ENCODE measurements at places on chromosomes 3 and 15.

GRCh38 chr15:100109486-100110035 is 232.2 kb downstream of the ADAMTS17 start:
- DNase-seq: no peak

DNA sequence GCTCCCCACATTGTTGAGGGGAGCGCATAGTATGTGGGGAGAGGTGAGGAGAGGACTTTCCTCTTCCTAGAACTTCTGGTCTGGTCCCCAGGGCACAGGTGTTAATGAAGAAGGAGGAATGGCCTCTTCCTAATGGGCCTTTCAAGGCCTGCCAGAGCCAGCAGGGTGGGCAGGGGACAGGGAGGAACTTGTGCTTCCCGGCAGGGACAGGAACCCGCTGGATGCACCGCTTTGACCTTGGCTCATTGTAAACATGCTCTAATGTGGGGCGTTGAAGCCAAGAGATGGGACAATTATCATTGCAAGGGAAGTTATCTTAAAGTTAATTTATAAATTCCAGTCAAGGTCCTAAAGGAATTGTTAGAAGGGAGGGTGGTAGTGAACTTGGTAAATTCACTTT is 21.0 kb upstream of the CHRNB4 start:
- no peak for DNase-seq

DNA sequence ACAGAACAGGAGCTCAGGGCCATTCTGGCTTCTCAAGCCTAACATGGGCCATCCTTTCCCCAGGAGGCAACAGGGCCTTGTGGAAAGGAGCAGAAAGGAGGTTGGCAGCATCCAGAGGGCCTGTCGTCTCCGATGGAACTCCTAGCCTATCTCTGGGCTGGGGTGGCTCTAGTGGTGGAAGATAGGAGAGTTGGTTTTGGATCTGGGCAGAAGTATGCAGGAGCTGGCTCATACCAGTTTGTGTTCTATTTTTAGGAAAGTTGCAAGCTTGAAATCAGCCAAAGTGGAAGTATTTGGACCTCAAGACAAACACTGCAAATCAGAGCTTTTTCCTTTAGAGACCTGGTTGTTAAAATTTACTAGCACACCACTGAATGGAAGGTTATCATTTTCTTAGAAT is 35.4 kb upstream of the XCR1 start:
- no peak for DNase-seq

DNA sequence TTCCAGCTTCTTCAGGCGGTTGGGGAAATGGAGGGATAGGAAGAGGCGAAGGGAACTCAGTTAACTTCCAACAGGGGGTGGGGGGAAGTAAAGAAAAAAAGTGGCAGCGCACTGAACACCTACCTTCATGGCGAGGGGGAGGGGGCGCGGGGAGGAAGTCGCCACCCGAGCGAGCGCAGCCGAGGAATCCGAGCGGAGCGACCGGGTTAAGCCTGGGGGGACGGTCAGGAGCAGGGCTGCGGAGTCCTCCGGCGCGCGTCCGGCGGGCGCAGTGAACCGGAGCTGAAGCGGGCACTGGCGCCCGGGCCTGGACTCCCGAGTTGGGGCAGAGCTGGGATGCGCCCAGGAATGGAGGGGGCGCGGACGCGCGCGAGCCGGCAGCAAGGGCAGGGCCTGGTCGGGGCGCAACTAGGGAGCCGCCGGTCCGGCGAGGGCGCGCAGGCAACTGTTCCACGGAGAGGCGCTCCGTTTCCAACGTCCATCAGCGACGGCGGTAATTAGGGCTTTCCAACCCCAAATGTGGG is at the start of gene WNT5A:
Gene WNT5A (minus strand): TSS at position 450 of the 524 bp plus-strand sequence. CDS start 321 bp downstream, at position 129.
- no peak for DNase-seq

GRCh38 chr3:32095431-32095830 is 11.0 kb upstream of the GPD1L start:
- no peak for DNase-seq

DNA sequence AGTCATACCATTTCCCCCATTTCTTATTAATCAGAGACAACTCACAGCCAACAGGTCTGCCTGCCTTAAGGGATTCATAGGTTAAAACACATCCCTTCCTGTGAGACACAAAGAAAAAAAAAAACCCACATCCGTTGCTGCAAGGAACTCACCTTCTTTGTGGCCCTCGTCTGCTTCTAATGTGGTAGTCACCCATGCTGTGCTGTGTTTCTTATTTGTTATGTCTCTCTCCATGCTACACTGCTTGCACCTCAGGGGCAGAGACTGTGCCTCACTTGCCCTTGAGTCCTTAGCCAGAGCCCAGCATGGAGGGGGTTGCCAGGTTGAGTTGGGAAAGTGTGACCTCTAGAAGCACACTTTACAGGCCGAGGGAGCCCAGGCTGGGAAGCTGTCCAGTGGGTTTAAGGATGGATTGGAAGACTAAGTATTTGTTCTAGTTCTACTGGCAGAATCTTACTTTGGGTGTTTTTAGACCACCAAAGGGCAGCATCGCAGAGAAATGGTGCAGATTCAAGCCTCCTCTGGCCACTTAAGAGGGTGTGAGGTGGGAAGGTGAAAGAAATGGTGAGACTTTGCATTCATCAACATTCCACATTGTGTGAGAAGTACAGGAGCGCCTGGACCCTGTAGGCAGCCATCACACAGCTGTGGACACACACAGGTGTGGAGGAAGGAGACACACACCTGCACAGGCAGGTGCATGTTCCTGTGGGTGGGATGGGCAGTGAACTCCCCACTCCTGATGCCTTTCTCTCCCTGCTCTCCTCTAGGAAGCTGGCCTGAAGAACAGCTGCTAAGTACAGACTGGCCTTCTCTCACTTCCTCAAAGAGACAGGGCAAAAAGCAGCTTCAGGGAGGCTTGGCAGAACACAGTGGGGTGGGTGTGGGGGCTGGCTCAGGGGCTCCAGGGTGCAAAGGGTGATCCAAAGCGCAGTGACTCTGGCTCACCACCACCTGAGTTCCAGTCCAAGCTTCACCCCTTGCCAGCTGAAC is 48.8 kb downstream of the GLB1 start:
- DNase-seq: peak; percentile 51

DNA sequence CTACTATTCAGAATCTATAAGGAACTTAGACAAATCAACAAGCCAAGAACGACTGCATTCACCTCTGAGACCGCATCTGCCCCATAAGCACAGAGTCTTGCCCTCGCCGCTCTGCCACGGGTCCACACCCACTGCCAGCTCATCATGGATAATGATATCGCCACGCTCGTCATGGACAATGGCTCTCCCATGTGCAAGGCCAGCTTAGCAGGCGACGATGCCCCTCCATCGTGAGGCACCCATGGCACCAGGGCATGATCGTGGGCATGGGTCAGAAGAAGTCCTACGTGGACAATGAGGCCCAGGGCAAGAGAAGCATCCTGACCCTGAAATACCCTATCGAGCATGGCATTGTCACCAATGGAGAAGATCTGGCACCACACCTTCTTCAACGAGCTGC is 92.1 kb upstream of the FXR1 start:
- DNase-seq: no peak

DNA sequence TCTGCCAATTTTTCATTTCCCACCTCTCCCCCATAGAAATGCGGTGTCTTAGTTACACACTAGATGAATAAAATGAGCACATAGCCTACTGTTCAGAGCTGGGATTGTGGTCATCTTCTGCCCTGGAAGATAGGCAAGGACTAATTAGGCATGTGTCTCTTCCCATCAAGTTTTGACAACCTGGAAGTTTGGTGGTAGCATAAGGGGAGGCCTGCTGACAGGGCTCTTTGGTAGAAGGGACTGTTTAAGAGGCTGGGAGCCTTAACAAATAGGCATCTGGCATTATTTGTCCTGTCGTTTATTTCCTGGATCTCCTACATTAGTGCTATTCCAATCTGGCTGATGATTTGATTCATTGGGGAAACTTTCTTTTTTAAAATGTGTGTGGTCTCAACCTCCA is 512.3 kb downstream of the ZNF385D start:
- DNase-seq: no peak

DNA sequence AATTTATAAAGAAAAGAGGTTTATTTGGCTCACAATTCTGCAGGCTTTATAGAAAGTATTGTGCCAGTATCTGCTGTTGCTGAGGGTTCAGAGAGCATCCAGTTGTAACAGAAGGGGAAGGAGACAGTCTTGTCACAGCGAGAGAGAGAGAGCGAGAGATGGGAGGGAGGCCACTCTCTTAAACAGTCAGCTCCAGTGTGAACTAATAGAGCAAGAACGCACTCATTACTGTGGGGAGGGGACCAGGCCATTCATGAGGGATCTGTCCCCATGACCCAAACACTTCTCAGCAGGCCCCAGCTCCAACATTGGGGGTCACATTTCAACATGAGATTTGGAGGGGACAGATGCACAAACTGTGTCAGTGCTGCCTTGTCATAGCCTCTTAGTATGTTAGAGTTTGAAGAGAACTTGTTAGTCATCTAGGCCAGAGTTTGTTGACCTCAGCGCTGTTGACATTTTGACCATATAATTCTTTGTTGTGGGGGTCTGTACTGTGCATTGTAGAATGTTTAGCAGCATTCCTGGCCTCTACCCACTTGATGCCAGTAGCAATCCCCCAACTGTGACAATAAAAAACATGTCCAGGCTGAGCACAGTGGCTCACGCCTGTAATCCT is 15.3 kb downstream of the STARD9 start:
- DNase-seq: no peak

GRCh38 chr3:139534455-139534812 is 5.1 kb downstream of the RBP1 start:
- DNase-seq: no peak

GRCh38 chr15:54803134-54803808 is 393.5 kb downstream of the RSL24D1 start:
- DNase-seq: no peak

DNA sequence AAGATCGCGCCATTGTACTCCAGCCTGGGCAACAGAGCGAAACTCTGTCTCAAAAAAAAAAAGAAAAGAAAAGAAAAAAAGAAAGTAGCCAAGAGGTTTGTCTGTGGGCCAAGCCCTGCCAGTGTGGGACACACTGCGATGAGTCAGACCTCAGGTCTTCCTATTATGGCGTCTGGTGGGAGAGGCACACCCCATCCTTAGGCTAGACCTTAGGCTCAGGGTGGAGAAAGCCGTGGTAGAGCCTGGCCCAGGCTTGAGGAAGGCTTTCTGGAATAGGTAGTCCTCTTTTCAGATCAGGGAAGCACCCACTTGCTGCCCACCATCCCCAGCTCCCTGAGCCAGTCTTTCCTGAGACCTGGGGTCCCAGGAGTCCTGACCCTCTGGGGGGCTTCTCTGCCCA is 6.0 kb downstream of the HEMK1 start:
- DNase-seq: no peak

GRCh38 chr15:29713784-29714183 is 108.5 kb downstream of the TJP1 start:
- DNase-seq: no peak

DNA sequence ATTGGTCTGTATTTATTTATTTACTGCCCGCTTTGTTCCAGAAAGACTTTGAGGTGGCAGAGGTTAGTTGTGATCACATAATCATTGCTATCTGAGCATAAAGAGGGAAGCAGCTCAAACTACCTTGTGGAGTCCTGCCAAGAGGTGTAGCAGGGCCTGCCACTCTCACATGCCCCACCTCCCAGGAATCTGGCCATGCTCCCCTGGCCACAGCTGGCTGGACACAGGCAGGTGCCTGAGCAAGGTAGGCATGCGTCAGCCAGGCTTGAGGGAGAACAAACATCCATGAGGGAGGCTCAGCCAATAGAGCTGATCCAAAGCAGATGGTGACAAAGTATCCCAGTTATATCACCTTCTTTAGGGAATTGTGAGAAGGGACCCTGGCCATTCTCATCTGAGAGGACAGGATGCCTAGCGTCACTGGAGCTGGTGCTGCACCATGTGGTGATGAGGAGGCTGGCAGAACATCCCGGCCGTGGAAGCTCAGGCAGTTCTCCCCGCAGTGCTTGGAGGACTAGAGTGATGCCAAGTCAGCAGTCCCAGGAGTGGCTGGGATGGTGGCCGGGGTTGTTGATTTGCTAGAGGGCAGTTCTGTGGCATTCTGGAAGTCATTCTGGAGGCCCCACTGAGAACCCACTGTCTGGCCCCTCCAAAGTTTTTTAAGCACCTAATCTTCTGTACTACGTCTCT is 6.8 kb upstream of the POLG start:
- no peak for DNase-seq

DNA sequence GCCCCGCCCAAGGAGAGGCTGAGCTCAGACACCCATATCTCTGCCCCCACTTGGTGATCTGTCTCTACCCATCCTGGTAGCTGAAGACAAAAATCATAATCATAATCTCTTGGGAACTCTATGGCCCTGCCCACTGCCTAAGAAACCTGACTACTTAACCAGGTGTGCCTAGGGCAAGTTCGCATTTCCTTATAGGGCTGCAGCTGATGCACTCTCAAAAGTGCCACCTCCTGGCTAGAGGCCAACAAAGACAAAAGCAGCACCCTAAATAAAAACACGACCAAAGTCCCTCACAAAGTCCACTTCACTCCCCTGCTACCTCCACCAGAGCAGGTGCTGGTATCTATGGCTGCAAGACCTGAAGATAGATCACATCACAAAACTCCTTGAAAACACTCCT is 250.4 kb upstream of the SLITRK3 start:
- DNase-seq: no peak

DNA sequence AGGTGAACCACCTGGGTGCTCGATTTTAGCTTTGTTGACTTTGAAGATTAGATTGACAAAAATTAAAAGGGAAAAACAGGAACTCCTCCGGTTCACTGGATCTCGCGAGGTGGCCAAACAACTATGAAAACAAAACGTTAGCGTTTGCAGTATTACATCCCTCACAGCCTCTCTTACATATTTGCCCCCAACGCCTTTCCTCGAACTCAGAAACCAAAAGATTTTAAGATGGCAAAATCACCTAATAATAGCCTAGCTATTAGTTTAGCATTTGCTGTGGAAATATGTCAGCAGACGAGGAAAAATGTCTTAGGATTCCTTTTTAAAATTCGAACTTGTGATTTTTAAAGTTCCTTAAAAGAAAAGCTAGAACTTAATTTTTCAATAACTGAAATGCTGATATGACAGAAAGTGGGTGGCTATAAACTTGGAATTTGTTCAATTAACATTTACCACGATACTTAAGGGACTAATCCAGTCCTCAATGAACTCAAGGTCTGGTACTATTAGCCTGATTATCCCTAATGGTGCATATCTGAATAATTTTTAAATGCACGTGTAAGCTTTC is 491 bp upstream of the SENP7 start:
- no peak for DNase-seq

DNA sequence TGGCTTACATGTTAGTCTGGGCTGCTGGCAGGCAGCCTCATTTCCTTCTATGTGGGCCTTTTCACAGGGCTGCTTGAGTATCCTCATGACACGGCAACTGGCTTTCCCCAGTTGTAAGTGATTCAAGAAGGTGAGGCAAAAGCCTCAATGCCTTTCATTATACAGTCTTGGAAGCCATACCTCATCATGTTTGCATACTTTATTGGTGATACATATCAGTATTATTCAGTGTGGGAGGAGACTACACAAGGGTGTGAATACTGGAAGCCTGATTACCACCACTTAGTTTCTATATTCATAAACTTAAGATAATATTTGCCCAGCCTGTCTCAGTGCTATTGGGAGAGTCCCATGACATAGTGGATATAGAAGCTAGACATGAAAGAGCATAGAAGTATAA is 346.8 kb downstream of the SOX2 start:
- no peak for DNase-seq

- DNase-seq: no peak
These were observed 28.3 kb downstream of the ALS2CL start for GRCh38 chr3:46664971-46665762.
